Upper lobe of right lung (tissue), 1 donor: ENCODE measurements at places on chromosomes 11 and 22. TPM values are rescaled to one million over a fixed set of nuclear protein-coding genes. Genes with fewer than 3 reads are reported as not detected.

DNA sequence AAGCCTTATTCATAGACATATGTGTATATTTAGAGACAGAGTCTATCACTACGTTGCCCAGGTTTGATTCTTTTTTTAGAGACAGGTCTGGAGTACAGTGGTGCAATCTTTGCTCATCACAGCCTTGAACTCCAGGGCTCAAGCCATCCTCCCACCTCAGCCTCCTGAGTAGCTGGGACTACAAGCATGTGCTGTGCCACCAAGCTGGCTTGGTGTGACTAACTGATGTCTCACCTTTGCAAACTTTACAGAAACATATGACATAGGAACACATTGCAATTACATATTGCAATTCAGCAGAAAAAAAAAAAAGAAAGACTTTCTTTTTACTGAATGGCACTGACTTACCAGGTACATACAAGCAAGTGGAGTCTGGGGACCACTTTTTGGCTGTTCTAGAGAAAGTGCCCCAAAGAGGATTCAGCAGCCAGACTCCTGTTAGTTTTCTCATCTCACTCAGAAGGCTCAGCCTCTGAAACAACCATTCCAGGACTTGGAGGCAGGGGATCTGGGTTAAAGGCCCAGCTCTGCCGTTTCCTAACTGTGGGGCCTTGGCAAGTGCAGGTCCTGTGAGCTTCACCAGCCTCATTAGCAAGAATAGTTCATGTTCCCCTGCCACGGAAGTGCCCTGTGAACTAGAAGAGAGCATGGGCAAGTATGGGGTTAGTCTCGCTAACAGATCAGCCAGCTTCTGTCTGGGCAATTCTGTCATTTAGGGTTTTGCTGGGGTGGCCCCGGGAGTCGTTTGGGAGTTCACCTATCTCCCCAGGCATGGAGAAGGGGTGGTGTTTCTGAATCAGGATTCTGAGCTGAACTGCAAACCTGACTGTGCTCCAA lies 11.3 kb upstream of the NFAM1 start:
- no peak for DNase-seq

- no peak for DNase-seq
Measured at GRCh38 chr22:36329254-36330078, 58.3 kb downstream of the MYH9 start.

DNA sequence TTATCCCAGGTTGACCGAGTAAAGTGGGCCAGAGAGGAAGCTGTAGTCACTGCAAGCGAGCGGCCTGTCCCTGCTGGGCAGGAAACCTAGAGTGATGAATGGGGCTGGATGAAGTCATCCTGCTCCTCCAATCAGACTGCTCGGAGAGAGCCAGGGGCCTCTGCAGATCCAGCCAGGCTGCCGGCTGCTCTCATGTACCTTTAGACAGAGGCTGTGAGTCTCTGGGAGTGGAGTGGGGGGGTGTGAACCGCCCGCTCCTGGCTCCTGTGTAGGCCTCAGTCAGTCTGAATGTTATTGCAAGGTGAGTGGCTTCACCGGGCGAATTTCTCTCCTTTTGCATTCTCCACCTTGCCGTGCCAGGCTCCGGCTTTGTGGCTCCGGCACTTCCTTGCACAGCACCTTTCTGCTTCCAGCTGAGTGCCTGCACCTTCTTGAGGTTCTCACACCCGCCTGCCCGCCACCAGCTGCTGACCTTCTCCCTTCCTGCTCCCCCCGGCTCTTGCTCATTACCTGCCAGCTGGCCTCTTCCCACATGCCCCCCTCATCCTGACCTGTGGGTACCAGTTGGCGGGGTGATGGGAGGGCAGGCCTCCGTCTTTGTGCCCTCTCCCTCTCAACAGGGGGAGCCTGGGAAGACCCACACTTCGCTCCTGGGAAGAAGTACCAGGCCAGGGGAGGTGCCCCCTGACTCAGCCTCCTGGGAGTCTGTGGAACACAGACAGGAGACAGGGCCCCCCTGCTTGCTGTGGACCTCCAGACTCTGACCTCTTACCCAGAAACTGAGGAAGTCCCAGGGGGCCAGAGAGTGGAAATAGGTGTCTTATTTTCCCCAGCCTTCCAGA lies 79.9 kb downstream of the GRAMD1B start:
- no peak for DNase-seq

GRCh38 chr11:66637557-66638176 lies 836 bp upstream of the RBM4 start:
- DNase-seq: no peak

DNA sequence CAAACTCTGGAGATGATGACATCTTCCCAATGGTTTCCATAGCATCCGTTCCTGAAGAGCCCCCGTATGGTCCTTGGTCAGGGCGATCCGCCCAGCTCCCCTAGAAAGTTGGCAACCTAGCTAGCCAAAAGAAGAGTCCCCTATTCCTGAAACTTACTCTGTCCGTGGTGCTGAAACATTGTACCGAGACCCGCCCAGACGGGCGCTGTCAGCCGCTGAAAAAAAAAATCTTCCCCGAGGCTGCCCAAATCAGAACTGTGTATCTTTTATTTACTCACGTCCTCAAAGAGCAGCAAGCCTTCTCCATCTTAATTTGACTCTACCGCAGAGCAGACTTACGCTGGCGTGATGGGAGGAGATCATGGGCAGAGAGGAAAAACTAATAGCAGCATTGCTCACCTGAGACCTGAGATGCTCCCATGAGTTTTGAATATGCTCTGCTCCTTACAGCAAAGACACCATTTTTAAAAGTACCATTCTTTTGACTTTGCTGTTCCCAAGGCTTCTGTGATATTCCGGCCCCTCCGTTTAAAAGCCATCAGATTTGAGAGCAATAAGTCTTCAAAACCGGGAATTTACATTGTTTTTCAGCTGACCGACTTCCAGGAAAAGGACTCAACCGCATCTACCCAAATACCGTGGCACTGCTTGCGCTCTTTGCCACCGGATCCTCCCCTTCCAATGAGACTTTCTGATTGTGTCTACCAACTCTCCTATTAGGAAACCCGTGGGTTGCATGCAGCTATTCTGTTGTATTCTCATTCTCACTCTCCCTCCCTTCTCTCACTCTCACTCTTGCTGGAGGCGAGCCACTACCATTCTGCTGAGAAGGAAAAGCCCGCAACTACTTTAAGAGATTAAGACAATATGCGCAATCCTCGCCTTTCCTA lies at the start of gene SLC17A6:
SLC17A6 (plus strand) TSS at position 786 of the 890 bp plus-strand sequence. CDS start 153 bp downstream, outside the sequence.
- no peak for DNase-seq

GRCh38 chr11:19430754-19431398 lies 190.1 kb upstream of the E2F8 start:
- DNase-seq: no peak

- DNase-seq: no peak
Measured at GRCh38 chr11:61736310-61736709, 16.1 kb upstream of the MYRF start.

- DNase-seq: no peak
Measured at GRCh38 chr22:47370448-47371262, 608.2 kb downstream of the TBC1D22A start.

DNA sequence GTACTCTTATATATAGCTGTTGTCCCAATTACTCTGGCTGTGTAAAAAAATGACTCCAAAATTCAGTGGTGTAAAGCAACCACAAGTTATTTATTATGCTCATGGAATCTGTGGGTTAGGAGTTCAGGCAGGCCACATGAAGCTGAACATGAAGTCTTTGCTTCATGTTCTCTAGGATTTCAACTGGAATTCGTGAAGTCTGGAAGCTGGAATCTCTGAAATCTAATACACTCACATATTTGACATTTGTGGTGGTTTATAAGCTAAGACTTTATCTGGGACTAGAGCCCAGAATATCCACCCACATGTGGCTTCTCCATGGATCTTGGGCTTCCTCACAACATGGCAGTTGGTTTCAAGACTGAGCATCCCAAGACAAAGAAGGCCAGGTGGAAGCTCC lies 430.6 kb downstream of the MIAT start:
- no peak for DNase-seq

CHADL gene
- 3.4 TPM for total RNA-seq

DNA sequence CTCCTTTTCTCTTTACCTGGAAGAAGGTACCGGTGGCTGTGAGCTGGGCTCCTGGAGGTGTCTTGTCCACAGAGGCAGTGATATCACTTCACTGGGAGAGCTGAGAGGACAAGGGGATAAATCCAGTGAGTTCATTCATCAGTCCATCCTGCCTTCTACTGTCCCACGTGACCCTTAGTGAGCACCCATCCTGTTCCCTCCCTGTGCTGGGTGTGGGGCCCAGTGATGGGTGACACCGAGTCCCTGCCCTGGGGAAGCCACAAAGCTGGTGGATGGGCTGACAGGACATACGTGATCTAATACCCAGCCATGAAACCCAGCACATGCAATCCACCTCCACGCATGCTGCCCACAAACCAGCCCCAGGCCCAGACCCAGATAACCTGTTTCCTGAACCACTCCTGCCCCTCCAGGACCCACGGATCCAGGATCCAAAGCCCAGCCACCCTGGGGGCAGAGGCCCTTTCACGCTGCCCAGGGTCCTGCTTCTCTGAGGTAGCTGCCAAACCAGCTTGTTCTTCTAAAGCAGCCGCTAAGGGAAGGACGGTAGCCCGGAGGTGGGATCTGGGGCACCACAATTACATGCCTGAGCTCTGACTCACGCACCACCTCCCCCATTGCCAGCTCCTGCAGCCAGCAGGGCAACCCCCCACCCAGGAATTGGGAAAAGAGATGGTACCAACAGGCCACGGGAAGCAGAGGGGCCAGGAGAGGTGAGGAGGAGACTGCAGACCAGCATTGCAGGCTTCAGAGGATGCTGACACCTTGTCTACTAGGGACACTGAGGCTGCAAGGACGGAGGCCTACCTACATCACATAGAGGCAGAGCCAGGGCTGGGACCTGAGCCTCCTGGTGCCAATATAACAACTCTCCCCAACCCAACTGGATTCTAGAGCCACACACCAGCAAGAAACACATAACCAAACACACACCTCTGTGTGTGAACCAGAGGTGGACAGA lies 35.2 kb downstream of the GDPD5 start:
- no peak for DNase-seq

- no peak for DNase-seq
Measured at GRCh38 chr11:130029137-130029536, 26.5 kb upstream of the PRDM10 start.

DNA sequence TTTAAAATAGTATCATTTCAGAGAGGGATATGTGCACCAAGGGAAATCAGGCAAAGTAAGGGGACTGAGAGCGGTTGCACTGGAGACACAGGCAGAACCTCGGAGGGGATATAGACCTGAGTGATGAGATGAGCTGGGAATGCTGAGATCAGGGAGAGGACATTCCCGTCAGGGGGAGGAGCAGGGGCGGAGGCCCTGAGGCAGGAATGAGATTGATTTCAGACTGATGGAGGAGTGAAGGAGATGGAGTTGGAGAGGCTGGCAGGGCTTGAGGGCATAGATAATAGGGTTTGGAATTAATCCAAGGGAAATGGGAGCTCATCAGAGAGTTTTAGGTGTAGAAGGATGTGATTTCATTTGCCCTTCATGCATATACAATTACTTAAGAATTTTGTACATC lies 13.2 kb downstream of the CD6 start:
- no peak for DNase-seq

- DNase-seq: no peak
Measured at GRCh38 chr11:15884777-15885540, 471.4 kb downstream of the SOX6 start.

H19 gene
- total RNA-seq: 55.8 TPM

DNA sequence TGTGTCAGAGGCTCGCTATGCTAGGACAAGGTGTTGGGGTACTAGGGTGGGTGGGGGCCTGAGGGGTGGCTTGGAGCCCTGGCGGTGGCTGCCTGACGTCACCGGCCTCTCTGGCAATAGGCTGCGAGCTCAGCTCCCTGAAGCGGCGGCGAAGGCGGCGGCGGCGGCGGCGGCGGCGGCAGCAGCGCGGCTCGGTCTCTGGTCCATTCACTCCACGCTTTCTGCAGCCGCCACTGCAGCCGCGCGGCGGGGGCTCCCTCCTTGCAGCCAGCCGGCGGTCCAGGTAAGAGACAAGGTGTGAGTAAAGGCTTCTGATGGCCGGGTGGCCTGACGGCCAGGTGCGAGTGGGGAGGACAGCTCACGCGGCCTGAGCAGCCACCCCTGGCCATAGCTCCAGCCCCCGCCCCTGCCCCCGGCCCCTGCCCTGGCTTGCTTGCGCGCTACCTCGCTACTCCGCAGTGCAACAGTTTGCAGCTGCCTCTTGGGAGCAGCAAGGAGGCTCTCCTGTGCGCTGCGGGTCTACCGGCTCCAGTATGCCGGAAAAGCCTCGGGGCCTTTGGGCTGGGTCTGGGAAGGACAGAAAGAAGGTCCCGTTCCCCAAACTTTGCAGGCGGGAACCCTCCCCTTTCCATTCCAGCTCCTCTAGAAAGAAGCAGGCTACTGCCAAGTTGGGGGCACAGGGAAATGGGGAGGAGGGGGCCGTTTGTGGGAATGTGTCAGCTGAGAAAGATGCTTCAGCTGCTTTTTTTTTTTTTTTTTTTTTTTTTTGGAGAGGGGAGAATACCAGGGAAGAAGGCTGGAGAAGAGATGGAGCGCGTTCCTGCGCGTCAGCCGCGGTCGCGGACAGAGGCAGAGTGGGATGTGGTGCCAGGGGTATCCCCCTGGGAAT lies at the start of gene C11orf87:
C11orf87 (plus strand) TSS at position 210 of the 889 bp plus-strand sequence. CDS start 1,444 bp downstream, outside the sequence.
- DNase-seq: peak; percentile 54

OR52H1 gene
- 0.90 TPM for total RNA-seq

C11orf21 gene
- total RNA-seq: 6.5 TPM

DNA sequence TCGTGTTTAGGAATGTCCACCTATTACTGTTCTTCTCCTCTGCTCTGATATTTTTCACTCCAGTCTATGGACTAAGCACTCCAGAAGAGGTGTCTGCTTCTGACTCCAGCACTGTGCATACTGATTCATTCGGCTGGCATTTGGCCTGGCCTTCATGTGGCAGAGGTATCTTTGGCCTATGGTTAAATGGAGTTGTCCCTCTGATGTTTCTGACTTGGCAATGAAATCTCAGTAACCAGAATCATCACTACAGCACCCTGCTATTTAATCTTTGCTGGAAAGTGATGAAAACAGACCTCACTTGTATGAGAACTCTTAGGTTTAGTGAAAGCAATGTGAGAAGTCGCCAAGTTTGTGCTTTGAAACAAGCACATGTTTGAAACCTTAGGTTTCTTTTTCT lies 155.2 kb downstream of the MAML2 start:
- DNase-seq: no peak

DNA sequence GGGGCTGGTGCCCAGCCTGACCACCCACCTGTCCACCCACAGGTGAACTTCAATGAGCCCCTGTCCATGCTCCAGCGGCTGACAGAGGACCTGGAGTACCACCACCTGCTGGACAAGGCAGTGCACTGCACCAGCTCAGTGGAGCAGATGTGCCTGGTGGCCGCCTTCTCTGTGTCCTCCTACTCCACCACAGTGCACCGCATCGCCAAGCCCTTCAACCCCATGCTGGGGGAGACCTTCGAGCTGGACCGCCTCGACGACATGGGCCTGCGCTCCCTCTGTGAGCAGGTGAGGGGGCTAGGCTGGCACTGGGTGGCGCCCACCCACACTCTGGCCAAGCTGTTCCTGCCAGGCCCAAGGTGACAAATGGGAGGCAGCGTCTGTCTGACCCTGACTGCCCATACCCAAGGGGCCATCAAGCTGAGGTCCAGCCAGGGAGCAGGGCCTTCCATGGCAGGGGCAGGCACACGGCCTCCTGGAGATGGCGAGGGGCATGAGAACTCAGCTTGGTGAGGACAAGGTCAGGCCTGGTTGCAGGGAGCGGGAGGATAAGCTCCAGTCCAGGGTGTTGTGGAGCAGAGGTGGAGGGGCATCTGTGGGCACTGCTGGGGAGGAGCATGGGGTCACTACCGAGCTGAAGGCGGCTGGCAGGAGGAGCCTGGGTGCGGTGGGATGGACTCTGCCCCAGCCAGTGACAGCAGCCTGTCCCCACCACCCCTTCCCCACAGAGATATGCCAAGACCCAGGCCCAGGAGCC lies 77.7 kb downstream of the MORC2 start:
- DNase-seq: peak; percentile 66

NEFH gene
- total RNA-seq: 0.46 TPM

KREMEN1 gene
- 23.3 TPM for total RNA-seq

OR51B4 gene
- total RNA-seq: not detected

GRCh38 chr11:77073328-77074001 lies 6.7 kb downstream of the CAPN5 start:
- DNase-seq: peak; percentile 74
